ENCODE measurements at places on chromosomes 3 and 15. TPM values are rescaled to one million over a fixed set of nuclear protein-coding genes. Genes with fewer than 3 reads are reported as not detected.

The MKRN2OS gene
- total RNA-seq: not detected

The APOD gene
- total RNA-seq: 2.9 TPM

The FHIT gene
- total RNA-seq: 1.5 TPM

The LIPH gene
- total RNA-seq: 0.36 TPM

The SLCO2A1 gene
- under 0.01 TPM for total RNA-seq
